ELR (cell line): ENCODE measurements at places on chromosomes 12 and 14.

- peak; percentile 83 for DNase-seq
These were observed 29.2 kb downstream of the FOS start for GRCh38 chr14:75307700-75308379.

DNA sequence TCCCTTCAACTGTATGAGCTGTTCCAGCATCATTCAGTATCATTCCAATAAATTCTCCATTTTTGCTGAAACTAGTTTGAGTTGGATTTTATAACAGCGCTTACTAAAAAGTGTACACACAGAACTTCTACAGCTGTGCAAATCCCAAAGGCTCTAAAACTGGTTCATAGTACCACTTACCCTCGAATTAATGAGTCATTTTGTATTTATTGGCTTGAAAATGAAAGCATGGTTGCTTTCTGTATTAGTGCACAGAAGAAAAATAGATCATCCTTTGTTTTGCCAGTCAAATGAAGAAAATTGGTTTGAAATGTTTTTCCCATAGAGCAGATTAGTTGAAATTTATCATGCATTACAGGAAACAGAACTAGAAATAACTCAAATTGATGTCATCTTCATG lies 268.3 kb upstream of the CPNE8 start:
- DNase-seq: no peak

- DNase-seq: peak; percentile 30
These were observed 41.8 kb upstream of the DCD start for GRCh38 chr12:54689984-54690383.

DNA sequence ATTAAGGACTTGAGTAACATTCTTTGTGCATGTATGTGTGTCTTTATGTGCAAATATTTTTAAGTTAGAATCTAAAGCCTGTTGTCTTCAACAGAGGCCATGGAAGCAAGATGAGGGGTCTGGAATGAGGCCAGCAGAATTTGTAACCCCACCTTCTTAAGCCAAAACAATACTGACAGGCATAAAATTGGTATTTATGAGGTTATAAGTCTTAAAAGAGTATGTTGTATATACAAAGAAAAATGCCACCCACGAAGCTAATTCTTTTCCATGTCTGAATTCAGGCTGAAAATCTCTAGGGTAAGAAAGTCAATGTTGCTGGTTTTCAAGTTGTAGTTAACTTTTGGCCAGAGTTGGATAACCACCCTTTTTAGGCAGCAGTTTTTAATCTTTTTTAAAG lies 86.2 kb upstream of the TMTC1 start:
- no peak for DNase-seq

- DNase-seq: peak; percentile 47
These were observed 4.5 kb downstream of the HCAR1 start for GRCh38 chr12:122726080-122726558.

DNA sequence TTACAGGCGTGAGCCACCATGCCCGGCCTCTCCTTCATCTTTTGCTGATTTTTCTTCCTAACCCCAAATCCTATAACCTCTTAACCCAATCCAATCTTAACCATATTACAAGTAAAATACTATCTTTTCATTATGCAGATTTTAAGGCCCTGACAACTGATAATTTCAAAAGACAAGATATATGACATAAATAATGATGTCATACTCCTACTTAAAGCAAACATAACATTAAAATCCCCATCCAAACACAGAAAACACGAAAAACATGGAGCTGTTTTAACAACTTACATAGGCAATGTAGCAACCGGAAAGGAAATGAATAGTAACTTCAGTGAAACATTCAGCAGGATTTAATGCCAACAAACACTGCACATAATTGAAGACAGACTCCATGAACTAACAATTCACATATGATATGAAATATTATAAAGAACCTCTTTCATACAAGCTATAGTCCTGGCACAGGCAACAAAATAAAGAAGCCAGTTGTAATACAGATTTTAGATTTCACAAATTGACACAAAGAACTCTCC lies 21.5 kb downstream of the USP44 start:
- no peak for DNase-seq

- no peak for DNase-seq
These were observed 12.2 kb upstream of the PCED1B start for GRCh38 chr12:47067176-47067575.

- no peak for DNase-seq
These were observed 5.7 kb downstream of the TMEM121 start for GRCh38 chr14:105531894-105532623.

DNA sequence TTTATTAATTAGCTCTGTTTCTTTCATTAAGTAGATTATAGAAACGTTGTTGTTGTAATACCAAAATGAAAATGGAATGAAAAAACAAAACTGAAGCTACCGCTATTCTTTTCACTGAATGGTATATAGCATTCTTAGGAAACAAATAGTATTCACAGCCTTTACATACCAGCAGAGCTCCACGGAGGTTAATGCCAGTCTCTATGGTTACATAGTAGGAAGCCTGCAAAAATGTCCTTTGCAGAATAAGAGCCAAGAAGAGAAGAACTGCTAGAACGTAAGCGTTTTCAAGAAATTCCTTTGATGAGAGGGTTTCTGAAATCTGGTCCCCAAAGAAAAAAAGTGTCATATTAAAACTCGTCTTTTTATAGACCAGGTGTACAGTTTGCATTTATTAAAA lies 30.6 kb downstream of the ABCC9 start:
- DNase-seq: no peak

GRCh38 chr14:99174081-99174769 lies 97.8 kb downstream of the BCL11B start:
- DNase-seq: no peak

GRCh38 chr14:105204206-105204930 lies 23.3 kb upstream of the NUDT14 start:
- DNase-seq: no peak

DNA sequence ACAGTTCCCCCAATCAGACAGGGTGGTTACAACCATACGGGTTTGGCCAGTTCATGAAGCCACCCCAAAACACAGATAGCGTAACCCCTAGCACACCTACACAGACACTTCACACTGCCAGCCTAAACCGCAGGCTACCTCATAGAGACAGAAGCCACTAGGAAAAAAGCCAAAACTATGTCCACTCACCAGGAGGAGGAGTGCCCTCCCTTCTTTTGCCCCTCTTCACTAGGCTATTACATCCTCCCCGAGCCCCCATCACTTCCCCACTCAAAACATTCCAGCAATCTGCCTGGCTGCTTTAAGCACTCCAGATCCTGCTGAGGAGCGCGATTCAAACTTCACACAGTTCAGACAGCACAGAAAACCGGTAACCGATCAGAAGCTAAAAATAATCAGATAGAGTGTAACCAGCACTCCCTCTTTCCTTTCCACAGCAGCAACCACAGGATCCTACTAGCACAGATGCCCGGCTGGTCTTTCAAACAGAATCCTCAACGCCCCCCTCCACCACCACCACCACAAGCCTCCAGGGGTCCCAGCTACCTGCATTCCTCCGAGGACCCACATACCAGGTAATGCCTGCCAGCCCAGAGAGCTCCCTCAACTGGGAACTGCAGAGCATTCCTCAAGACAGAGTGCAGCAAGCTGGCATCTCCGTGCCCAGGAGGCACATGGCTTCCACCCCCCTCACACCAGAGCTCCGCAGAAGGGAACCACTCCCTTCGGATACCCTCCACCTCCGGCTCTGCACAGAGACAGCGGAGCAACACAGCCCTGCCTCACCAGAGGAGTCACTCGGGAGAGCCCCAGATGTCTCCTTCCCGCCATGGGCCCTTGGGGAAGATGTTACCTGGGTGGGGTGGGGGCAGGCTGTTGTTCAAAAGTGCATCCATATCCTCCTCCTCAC lies 1.5 kb downstream of the CHD4 start:
- DNase-seq: peak; percentile 49

DNA sequence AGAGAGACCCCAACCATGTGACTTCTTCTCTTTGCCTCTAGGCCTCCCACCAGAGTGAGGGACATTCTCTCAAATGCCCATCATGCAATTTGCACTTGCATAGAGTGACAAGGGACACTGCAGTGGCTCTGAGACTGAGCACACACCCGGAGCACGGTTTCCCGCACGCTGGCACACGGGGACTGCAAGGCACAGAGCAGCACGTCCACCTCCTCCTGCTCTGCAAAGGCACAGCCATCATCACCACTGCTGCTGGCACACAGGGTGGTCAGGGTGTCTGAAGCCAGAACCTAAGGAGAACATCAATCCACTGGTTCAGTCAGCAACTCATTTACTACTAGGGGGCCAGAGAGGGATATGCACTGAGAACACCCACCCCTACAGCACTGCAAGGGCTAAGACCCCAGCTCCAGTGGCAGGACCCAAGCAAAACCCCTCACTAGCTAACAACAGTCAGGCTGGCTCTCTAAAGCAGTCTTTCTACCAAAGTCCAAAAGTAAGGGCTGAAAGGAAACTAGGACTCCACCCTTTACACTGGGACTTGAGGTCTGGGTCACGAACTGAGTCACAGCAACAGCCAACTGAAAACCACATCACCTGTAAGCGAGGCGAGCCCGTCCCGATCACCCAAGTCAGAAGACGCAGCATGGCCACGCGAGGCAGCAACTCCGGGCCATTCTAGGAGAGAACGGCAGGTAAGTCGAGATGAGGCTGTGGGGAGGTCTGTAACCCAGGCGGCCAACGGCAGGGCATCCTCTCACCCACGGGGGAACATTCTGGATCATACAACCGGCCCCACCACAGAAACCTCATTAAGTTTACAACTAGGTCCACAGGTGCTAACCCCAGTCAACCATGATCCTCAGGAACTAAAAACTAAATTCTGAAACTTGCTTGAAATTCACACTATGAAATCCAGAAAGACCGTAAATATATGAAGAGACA lies 37.9 kb downstream of the GCN1 start:
- no peak for DNase-seq

DNA sequence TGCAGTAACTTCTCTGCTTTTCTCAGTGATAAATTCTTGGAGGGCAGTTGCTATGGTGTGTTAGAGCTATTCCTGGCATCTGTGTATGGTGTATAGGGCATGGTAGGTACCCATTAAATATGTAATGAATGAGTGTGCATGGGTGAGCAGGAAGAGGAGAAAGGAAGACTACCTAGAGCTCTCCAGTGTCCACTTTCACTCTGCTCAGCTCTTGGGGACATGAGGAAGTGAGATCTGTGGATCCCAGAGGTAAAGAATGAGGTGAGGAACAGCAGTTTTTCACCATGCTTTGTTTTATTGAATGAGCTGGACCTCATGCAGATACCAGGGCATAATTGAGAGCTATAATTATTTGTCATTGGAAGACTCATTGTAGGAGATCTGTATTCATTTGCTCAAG lies 444.8 kb upstream of the RGS6 start:
- no peak for DNase-seq

GRCh38 chr14:63896278-63896720 lies 43.5 kb downstream of the SYNE2 start:
- peak; percentile 25 for DNase-seq

DNA sequence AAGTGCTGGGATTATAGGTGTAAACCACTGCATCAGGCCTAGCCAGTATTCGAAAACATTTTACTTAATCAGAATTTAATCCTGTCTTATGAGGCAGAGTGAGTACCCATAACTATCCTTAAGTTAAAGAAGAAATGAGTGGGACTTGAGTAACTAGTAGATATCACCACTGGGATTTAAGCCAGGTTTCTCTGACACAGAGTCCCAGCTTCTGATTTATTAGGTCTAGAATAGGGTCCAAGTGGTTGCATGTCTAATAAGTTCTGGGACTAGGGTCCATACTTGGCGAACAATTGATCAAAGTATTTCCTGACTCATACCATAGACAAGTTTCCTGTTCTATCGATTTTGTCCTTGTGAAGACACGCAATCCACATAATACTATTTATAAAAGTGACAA lies 18.9 kb downstream of the PTPRB start:
- DNase-seq: no peak

- DNase-seq: no peak
These were observed 162.9 kb downstream of the KSR2 start for GRCh38 chr12:117805865-117806264.

DNA sequence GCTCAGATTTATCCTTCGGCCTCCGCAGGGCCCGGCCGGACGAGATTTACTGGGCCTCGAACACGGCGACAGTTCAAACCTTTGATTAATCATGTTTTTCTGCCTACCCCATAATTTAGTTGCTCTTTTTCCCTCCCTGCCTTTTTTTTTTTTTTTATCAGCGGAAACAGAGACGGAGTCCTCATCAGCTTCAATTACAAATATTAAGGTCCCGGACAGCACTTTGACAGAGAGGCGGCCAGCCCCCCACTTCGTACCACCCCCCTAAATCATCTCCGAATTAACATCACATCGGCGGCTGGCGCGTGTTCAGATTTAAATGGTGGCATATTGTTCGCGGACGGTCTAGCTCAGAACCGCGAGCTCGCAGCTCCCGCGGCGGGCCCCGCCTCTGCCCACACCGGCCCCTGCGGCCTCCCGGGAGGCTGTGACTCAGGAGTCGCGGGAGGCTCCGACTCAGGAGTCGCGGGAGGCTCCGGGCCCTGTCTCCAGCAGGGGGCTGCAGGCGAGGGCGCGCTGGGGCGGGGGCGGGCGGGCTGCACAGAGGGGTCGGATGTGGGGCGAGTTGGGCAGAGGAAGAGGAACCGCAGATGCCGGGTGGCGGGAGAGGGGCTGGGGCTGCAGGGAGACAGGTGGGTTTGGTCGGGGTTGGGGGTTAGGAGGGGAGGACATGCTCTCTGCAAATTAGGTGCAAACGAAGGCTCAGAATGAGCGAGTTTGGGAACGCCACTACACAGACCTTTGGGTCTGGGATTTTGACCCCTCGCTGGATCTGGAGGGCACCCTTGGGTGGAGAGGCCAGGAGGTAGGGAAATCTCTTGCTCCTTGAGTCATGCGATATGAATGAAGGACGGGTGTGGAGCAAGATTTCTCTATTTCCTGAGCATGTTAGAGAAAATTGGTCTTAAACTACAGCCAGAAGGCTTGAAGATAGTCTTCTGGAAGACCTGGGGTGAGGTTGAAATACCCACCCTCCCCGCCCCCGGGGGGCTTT lies 19.6 kb upstream of the ATP5MC2 start:
- DNase-seq: peak; percentile 84

DNA sequence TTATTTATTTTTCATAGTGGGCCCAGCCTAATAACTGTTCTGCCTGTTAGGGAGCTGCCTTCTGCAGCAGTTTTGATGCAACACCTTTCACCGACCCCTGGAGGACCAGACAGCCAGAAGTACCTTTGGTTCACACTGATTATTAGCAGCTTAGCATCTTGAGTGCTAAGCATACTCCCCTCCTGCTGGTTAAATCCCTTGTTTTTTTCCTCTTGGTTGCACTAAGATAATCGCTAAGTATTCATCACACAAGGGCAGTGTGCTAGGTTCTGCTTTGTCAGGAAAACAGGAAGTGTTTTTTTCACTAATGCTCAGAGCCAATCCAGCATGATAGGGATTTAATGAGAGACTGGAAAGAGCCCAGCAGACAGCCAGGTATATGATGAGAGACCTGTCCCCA lies 437.0 kb downstream of the FUT8 start:
- DNase-seq: no peak

GRCh38 chr12:68739891-68740290 lies 6.1 kb upstream of the SLC35E3 start:
- DNase-seq: no peak
